ENCODE measurements at places on chromosomes 16 and 17. TPM values are rescaled to one million over a fixed set of nuclear protein-coding genes. Genes with fewer than 3 reads are reported as not detected.

Gene KRTAP2-3
- polyA plus RNA-seq: not detected

Gene FBXO39
- not detected for polyA plus RNA-seq

Gene MMP25
- polyA plus RNA-seq: 2.1 TPM

Gene TAC4
- polyA plus RNA-seq: 1.6 TPM

Gene IL21R
- 0.23 TPM for polyA plus RNA-seq

Gene RPS15A
- 1,569 TPM for polyA plus RNA-seq

Gene AOC3
- 27.0 TPM for polyA plus RNA-seq

Gene RCVRN
- 1.1 TPM for polyA plus RNA-seq

Gene FZD2
- 13.9 TPM for polyA plus RNA-seq

Gene RANBP10
- 28.8 TPM for polyA plus RNA-seq

Gene C16orf92
- not detected for polyA plus RNA-seq

Gene ESRP2
- 0.88 TPM for polyA plus RNA-seq

Gene CDR2L
- polyA plus RNA-seq: 7.1 TPM

Gene HS3ST3B1
- 1.5 TPM for polyA plus RNA-seq

Gene ZNF624
- polyA plus RNA-seq: 6.4 TPM

All from hindlimb muscle (tissue), 1 donor.